ENCODE measurements at places on chromosomes 2 and 18.

GRCh38 chr2:231679908-231680284, 28.4 kb upstream of the PTMA start:
- no peak for DNase-seq

DNA sequence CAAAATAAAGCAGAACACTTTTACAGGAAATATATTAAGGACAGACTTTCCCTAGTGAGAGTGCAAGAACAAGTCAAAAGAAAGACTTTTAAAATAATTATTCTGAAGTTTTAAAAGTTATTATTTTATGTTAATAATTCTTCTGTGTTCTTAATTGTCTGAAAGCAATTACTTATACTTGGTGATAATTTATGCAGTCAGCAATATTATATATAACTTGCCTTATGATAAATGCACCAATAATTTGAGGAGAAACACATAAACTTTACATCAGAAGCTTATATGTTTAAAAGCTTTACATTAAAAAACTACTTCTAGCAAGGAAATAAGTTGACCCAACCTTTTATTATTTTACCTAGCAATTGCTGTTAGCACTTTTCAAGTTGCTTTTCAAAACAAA, 3.5 kb upstream of the CALCRL start:
- no peak for DNase-seq

DNA sequence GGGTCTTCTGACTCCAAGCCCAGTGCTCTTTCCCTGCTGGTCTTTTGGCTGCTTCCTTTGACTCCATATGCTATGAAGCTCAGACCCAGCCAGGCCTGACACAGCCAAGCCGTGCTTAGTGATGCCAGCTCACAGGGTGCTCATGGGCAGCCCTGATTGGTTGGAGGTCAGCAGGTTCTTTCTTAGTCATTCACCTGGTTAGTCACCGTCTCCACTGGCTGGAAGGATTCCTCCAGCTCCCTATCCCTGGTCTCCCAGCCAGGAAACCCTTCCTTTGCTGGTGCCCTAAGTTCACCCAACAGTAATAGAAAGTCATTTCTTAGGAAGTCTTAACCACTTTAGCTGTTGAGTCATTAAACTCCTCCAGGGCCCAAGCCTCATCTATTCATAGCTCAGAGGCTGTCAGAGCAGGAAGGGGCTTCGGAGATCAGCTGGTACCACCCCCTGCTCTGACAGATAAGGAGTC, 3.9 kb downstream of the KCNK3 start:
- DNase-seq, result no peak

DNA sequence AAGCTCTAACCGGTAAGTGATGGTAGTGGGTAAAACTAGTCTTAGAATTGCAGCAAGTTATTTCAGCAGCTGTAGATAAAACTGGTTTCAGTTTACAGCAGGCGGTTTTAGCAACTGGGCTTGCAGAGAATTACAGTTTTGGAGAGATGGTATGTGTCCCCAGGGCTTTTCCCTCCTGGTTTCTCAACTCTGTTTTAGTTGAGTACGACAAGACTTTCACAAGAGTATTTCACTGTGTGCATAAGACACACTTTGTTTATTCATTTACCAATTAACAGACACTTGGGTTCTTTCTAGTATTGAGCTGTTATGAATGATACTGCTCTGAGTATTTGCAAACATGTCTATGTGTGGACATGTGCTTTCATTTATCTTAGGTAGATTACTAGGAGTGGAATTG, 65.6 kb upstream of the RFX8 start:
- no peak for DNase-seq

GRCh38 chr18:37529863-37530262, 35.7 kb downstream of the CELF4 start:
- no peak for DNase-seq

- DNase-seq, result no peak
Measured at GRCh38 chr2:20557635-20558034, 93.3 kb downstream of the HS1BP3 start.

GRCh38 chr2:66948234-66948633, 448.9 kb upstream of the ETAA1 start:
- no peak for DNase-seq

DNA sequence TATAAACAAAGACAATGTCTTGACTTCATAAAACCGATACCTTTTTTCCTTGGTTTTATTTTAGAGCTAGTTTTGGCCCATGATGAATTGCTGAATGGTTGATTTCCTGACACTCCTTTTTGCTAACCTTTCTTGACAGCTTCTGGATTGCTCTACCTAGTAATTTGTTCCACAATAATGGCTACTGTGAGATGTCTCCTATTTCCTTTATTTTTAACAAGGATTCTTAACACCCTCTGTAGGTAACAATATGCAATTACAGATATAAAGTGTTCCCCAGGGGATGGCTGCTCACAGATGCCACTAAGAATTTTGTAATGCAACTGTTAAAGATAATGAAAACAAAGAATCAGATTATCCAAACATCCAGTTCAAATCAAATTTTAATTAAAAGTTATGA, 100.8 kb upstream of the ATP5MC3 start:
- DNase-seq, result peak; percentile 54

DNA sequence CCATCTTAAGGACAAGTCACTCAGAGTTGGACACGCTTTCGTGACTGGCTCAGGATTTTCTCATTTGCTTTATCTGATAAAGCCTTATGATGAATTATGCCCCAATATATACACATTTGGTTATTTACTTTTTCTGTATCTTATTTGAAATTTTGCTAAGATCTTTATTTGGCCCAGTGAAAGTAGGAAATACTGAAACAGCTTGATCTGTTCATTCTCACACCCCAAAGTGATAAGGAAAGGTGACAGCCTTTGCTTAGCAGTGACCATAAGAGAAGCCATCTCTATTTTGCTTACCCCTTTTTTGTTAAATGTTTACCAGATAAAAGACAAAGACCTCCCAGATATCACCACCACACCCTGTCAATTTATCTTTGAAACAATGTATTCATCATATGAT, 428.3 kb downstream of the PARD3B start:
- DNase-seq, result no peak

DNA sequence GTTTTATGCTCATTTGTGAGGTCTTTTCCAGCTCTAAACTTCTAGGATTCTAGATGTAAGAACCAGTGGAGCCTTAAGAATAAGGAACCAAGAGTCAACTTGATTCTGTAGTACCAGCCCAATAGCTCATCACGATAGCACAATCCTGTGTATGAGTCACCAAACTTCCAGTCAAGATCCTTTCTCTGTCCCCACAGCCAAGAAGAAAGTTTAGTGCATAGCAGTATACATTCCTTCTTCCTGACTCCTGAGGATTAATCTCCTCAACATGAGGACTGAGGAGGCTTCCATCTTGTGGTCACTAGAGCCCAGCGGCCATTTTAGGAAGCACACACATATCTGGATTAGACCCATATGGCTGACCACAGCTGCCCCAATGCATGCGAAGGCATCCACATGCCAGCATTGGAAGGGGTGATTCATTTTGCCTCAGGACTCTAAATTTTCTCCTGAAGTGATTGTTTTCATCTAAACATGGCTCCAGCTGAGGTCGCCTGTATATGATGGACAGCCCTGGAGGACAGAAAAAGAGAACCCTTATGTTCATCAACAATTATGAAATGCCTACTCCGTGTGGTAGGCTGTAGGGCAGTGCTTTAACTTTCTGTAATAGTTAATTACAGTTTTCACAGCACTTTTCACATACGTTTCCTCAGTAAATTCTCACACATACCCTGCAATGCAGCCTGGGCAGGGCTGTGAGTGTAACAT, 53.5 kb downstream of the RASGRP3 start:
- DNase-seq, result no peak

- DNase-seq, result peak; percentile 5
Measured at GRCh38 chr2:224749136-224749535, 33.0 kb upstream of the CCDC195 start.

GRCh38 chr2:219180961-219181360, 2.9 kb downstream of the RETREG2 start:
- DNase-seq, result no peak

DNA sequence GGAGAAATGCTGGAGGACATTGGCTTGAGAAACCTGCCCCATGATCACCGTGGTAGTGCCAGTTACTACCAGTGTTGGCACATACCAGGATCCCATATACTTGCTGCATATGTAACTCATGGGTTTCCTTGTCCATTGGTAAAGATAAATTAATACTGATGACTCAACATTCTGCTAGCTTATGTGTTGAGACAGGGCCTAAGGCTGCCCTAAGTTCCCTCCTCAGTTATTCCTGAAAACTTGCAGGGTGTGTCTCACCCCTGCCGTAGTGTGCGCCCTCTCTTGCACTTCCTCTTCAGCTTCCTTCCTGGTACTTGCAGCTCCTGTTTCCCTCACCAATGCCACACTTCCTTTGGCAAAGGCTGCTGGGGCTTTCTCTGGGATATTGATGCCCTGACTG, 4.3 kb upstream of the INO80C start:
- DNase-seq, result no peak

GRCh38 chr2:27083410-27084296, 2.9 kb upstream of the KHK start:
- no peak for DNase-seq

DNA sequence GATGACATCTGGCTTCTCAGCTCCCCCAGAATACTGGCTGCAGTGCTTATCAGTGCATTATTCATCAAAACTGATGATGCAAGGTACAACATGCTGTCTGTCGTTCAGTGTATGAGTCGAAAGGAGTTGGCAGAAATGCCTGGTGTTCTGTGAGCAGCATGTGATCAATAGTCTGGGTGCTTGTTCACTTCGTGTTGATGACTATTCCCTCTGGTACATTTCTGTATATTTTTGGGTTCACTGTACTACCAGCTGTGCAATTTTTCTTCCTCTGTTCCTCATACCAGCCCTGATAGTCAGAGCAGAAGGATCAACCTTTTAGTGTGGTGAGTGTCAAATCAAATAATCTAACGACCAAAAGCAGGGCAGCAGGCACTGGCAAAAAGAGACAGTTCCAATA, 59.0 kb upstream of the KLHL14 start:
- no peak for DNase-seq

DNA sequence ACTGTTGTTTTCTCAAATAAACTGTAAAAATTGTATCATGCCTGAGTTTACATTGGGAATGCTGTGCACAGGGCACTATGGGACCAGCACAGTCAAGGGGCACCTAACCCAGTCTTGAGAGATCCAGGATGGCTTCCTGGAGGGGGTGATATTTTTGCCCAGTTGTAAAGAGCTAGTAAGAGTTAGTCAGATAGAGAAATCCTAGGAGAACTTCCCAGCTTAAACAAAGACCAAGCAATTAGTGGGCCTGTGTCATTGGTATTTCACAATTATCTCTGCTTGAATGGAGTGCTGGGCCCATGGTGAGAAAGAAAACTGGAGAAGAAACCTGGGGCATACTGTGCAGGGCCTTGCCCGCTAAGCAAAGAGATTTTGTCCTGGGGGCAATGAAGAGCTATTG, 12.2 kb downstream of the XDH start:
- DNase-seq, result no peak

- peak; percentile 85 for DNase-seq
Measured at GRCh38 chr2:59184276-59185020, 943.3 kb upstream of the FANCL start.

GRCh38 chr18:73365018-73365417, 497.2 kb upstream of the NETO1 start:
- DNase-seq, result no peak

GRCh38 chr2:19786408-19787058, 115.2 kb downstream of the TTC32 start:
- peak; percentile 65 for DNase-seq

DNA sequence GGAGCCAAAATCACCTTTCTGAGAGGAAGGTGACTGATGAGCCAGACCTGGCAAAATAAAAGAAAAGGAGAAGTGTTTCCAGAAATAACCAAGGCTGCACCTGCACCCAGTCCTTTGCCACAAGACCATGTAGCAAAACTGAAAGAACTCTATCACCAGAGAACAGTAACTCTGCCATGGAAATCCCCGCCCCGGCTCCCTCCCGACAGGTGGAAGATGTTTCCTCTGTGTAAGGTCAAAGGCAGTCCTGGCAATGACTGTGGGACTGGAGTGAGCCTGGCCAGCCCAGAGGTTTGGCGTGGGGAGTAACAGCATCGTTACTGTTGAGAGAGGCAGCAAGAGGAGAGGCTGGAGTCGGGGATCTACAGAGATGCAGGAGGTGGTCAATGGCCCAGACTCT, 42.3 kb downstream of the SPRED2 start:
- no peak for DNase-seq

DNA sequence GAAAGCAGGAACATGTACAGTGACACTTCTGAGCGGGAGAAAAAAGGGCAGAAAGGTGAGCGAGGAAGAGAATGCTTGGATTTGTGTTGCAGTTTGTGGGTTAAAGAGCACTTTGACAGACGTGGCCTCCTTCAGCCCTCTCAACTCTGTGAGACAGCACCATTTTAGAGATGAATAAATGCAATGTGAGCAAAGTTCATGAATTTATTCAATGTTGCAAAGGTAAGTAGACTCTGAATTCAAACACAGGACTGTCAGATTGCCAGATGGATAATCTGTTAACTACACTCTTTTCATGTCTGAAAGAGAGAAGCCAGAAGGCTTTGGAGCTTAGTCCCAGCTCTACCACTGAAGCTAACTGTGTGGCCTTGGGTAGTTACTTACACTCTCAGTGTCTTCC, 47.7 kb downstream of the BOD1L2 start:
- no peak for DNase-seq

DNA sequence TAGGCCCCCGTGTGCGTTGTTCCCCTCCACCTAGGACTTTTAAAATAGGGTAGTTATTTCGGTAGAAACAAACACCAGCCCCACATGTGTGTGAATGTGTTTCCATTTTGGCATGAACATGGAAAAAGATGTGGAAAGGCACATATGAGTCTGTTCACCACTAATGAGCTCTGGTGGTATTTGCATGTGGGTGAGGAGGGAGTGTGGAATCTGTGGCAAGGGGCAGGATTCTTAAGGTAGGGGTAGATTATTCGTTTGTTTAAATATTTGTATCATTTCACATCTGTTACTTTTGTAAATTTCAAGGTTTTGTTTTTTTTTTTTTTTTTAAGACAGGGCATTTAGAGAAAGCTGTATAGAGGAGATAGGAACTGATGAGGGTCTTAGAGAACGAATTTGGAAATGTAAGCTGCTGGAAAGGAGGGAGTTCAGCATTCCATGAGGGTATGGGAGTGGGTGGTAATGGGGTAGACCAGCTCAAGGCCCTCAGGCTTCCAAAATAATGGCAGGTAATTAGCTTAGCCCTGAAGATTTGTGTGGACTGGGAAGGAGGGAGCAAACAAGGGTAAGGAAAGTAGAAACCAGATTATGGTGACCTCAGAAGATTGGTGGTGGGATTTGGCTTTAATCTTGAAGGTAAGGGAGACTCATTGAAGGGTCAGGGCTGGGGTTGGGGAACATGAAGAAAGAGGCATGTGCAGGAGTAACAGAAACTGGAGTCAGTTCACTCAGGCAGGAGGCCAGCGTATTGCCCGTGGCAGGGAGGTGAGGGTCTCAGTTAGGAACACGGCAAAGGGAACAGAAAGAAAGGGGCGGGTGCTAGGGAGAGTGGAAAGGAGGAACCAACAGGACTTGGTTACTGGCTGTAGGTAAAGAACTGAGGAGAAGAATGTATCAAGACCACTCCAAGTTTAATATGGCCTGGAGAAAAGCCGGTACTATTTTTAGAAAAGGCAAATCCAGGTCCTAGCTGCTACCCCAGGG, 123.6 kb downstream of the PLB1 start:
- DNase-seq, result no peak
